ENCODE measurements at places on chromosomes 6 and 20.

DNA sequence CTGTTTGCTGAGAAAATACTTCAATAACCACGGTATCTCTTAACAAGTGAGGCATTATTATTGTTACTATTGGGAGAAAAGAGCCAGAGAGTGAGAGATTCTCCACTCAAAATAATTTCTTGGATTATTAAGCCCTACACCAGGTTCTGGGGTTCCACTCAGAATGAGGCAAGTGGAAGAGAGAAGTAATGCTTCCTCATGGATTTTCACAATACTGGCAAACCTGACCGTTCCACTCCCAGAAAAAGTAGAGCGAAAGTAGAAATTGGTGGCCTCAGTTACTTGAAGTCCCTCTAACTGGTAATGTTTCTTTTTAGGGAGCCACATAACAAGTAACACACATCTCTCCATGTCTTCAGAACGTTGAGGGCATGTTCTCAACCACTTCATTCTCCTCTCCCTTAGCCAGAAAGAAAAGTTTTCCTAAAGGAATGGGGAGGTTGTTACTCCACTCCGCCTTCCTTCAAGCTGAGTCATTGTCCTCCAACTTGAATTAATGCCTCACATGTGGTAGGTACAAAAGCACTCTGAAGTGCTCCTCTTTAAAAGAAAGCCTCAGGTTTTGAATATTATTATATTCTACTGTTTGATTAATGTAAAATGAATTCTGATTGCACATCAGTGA is 1.9 kb downstream of the BAG2 start:
- DNase-seq, result peak; percentile 78

DNA sequence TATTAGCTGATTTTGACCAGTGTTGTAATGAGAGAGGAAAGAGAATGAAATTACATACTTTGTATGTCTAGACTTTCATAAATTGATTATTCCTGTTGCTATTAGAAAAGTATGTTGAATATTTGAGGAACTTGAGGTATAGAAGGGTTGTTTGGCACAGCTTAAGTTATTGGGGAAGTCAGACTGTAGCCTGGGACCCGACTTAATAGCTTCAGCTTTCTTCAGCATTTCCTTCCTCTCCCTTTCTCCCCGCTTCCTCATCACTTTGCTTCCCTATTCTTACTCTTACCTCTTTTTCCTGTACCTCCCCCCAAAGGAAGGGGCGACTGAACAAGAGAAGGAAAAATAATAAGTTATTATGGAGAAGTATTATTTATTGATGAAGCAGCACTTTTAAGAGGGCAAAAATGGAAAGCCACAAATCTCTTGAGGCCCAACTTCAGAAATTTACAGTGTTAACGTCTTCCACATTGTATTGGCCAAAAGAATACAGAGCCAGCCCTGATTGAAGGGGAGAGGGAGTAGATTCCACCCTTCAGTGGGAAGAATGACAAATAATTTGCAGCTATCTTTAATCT is 7.4 kb downstream of the SENP6 start:
- DNase-seq, result peak; percentile 36

DNA sequence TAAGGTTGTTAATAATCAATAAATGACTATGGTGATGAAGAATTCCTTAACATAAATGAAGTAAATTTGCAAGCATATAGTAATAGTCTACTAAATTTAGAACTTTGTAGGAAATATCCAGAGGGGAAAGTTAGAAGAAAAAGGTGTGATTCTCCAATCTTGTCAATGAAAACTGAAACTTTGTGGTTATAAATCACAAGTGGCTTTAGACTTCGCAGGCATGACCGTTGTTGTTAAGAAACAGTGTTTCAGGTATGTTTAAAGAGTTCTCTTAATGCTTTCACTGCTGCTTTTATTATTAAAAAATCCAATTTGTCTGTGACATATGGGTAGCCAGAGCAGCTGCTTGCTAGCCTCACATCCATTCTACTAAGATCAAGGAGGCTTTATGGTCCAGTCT is 475.6 kb upstream of the ADGRB3 start:
- no peak for DNase-seq

DNA sequence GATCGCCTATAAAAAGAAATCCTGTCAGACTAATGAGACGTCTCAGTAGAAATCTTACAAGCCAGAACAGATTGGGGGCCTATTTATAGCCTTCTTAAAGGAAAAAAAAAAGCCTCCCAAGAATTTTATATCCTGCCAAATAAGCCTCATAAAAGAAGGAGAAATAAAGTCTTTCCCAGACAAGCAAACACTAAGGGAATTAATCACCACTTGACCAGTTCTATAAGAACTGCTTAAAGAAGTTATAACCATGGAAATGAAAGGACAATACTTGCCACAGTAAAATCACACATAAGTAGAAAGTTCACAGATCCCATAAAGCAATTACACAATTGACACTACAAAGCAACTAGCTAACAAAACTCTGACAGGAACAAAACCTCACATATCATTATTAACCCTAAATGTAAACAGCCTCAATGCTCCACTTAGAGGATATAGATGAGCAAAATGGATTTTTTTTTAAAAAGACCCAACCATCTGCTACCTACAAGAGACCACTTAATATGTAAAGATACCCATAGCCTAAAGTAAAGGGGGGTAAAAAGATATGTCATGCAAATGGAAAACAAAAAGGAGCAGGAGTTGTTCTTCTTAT is 13.4 kb downstream of the SLC22A16 start:
- DNase-seq, result no peak

- no peak for DNase-seq
Observed at GRCh38 chr6:95127261-95127660, 450.1 kb upstream of the MANEA start.

DNA sequence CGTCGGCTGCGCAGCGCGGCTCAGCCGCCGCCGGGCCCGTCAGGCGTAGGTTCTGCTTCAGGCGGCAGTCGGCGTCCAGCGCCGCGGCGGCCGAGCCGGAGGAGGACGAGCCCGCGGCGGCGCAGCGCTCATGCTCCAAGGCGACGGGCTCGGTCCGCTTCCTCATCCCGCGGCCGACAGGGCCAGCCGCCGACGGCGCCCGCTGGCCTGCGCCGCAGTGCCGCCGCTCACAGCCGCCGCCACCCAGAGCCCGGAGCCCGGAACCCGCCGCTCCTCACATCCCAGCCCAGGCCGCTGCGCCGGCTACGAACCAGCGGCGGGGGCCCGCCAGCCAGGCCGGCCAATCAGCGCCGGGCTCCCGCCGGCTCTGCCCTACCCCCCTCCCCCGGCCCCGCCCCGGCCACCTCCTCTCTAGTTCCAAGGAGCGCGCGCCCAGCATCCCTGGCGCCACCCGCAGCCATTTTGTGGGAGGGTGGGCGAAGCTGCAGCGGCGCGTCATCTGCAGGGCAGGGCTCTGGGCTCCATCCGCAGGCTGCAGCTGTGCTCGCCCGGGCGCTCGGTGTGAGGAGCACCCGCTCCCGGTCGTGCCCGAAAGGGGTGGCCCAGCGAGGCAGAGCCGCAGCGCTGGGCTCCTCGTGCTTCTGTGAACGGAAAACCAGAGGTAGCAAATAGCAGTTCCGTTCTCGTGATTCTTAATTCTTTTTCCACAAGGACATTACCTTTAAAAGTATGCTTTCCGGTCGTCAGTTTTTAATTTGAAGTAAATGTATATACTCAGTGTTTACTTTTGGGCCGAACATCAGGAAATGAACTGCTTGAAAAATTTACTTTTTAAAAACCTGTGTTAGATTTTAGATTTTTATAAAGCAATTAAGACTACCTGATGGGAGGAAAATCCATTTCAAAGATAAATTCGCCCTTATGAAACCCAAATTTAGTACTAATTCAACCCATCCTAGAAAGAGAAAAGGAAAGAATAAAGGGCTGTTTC is at the start of gene ABHD12:
ABHD12 (minus strand) TSS at position 298 of the 991 bp plus-strand sequence; CDS start at position 166, 132 bp downstream.
- DNase-seq, result peak; percentile 94

DNA sequence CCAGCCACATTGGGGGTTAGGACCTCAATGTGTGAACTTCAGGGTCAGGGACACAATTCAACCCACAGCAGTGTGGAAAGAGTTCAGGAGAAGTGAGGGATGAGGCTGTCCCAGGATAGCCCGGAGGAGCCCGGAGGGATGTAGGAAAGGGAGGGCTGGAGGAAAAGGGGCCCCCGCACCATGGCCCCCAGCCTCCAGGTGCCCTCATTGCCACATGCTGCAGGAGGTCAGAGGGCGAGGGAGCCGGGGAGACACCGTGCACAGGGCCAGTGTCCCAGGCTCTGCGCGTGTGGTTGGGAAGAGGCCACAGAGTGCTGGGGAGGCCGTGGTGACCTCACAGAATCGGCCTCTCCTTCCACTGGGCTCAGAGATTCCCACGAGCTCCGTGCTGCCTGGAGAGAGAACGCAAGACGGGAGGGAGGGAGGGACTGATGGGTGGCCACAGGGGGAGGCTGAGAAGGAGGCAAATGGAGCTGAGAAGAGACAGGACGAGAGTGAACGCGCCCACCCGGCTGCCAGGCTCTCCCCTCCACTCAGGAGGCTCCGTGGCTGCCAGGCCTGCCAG is 215.1 kb downstream of the DLL1 start:
- DNase-seq, result no peak

- no peak for DNase-seq
Observed at GRCh38 chr20:35831971-35832370, 60.2 kb downstream of the PHF20 start.

- DNase-seq, result no peak
Observed at GRCh38 chr6:158970640-158971275, 29.2 kb downstream of the RSPH3 start.

GRCh38 chr6:136523196-136523595 is 27.0 kb downstream of the MAP7 start:
- DNase-seq, result no peak

- no peak for DNase-seq
Observed at GRCh38 chr20:41001497-41001896, 27.1 kb upstream of the TOP1 start.

- no peak for DNase-seq
Observed at GRCh38 chr6:110512991-110513390, 36.6 kb upstream of the SLC22A16 start.

DNA sequence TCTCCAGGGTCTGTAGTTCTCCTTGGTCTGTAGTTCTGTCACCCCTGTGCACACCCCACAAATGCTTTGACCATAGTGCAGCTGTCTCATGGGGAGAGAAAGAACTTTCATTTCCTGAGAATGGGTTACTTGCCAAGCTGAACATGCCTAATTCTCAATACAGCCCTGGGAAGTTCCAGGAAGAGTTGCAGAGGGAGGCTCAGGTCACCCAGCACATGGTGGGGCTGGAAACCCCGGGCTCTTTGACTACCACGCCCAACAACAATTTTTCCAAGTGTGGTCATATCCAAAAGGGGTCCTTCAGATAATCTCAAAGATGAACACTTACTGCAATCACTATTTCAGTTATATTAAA is 2.2 kb upstream of the PTPRA start:
- DNase-seq, result peak; percentile 42

GRCh38 chr6:43904311-43905123 is 134.5 kb downstream of the VEGFA start:
- DNase-seq, result no peak

DNA sequence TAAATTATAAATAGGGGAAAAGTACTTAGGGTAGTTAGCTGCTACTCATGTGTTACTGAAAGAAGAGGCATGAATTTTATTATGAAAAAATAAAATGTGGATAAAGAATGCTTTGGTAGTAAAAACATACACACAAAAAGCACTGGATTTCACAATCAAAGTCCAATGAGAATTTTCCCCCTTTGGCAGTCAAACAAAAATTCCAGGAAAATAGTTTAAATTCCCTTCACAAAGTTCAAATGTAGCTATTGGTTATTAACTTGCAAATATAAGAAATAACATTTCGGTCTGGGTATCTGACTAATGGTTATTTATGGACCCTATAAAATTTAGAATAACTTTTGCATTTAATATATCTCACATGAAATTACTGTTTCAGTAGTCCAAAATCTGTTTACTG is 210.4 kb downstream of the FOXC1 start:
- DNase-seq, result no peak

DNA sequence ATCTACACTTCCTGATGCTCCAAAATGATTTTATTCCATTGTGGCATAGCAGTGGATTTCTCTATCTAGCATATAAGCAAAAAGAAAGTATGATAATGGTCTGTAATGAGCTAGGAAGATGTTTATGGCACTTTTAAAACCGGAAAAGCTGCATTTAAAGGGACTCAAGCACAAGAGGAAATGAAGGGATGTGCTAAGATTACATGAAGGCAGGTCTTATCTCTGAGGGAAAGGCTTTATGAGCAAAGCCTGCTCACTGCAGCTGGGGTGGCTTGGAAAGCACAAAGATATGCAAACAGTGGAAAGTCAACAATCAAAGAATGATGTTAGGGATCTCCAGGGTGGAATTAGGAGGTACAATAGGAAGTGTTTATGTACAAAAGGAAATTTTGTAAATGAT is 138.2 kb downstream of the TENT5A start:
- DNase-seq, result peak; percentile 65

- peak; percentile 50 for DNase-seq
Observed at GRCh38 chr6:13038741-13039190, 289.6 kb downstream of the TBC1D7 start.

GRCh38 chr20:24721891-24722568 is 227.0 kb upstream of the CST7 start:
- no peak for DNase-seq

- DNase-seq, result peak; percentile 57
Observed at GRCh38 chr20:32538526-32538939, 46.6 kb downstream of the NOL4L start.

DNA sequence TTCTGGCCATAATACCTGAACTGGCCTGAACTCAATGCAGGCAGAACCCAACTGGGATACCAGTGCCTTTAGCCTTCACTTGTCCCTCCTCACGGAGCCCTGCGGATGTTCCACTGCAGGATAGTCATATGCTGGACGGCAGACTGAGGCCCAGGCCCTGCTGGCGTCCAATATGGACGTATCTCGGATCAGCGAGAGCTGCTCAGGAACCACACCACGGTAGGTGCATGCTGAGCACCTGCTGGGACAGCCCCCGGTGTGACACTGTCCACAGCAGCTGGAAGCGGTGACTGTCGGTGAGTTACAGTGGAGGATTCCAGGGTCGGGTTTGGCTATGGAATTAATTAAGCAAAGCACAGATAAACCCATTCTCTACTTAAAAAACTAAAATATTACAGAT is 48.7 kb downstream of the PSMG4 start:
- DNase-seq, result no peak

DNA sequence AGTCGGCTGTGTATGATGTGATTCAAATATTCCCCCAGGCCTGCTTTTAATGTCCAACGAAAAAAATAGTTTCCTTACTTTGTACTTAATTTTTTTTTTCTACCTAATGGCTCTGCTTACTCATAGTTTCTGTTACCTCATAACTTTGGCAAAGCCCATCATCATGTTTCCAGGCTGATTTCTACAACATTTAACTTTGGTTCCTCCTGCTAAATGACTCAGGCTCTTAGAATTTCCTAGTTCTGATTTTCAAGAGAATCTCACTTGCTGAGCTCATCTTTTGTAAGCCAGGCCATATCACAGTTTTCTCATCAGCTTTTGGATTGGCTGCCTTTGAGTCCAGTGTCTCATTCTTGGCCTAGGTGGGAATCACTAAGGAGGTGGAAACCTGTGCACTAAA is 323.1 kb downstream of the HDGFL1 start:
- DNase-seq, result peak; percentile 55

- DNase-seq, result no peak
Observed at GRCh38 chr6:35359744-35360348, 17.5 kb downstream of the PPARD start.

- no peak for DNase-seq
Observed at GRCh38 chr6:50007819-50008218, 14.0 kb downstream of the DEFB110 start.

- peak; percentile 45 for DNase-seq
Observed at GRCh38 chr6:139230391-139230840, 61.4 kb downstream of the TXLNB start.

Measured in OCI-M1 (cell line).